Skeletal muscle cell (primary cell): ENCODE measurements at places on chromosomes 5 and 9.
A peak's percentile ranks its signal among the peaks of the same experiment; 100 is the strongest.

GRCh38 chr5:58871648-58872242, 288.9 kb downstream of the RAB3C start:
- no peak for DNase-seq

GRCh38 chr5:61619777-61620518, 287.9 kb downstream of the ZSWIM6 start:
- DNase-seq: no peak

- no peak for DNase-seq
These were observed 879.8 kb upstream of the DMAC1 start for GRCh38 chr9:8679371-8679822.

GRCh38 chr5:116652903-116653302, 78.3 kb upstream of the SEMA6A start:
- DNase-seq: peak; percentile 63

DNA sequence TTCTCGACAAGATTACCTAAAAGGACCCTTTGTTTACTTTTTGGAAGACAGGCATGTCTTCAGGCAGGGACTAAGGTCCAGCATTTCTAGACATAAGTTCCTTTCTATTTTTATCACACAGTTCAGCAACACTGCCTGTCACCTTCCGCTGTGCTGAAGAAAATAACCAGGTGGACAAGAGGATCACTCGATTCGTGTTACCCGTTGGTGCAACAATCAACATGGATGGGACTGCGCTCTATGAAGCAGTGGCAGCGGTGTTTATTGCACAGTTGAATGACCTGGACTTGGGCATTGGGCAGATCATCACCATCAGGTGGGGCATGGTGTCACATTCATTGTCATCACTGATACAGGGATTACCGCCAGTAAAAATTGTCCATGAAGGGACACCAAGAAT, 85.6 kb upstream of the PLPP6 start:
- DNase-seq: no peak

DNA sequence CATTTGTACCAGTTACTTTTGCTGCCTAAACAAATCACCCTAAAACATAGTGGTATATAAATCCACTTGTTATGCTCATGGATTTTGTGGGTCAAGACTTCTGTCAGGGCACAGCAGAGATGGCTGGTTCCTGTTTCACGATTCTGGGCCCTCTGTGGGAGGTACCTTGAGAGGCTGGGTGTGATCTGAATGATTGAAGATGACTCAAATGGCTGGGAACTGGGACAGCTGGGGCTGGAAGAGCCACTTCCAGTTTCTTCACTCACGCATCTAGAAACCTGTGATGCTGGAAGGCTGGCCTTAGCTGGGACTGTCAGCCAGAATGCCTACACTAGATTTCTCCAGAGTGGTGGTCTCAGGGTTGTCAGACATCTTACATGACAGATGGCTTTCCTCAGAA, 88.1 kb downstream of the KIF4B start:
- no peak for DNase-seq

- DNase-seq: no peak
These were observed 50.2 kb upstream of the DAB2IP start for GRCh38 chr9:121601194-121601593.

DNA sequence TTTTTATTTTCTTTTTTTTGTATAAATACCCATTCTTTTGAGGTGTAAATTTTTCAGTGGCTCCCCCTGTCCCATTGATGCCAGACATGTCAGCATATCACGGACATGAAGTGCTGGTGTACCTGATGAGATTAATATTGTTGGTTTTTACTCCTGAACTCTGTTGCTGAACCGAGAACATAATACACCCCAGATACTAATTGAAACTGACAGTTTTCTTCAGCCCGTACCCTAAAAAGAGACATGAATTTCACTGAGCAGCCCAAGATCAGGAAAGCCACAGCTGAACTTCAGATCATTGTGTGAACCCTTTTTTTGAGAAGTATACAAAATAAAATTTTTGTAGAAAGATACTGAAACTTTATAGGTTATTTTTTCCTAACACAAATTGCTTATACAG, 75.7 kb downstream of the PRDM9 start:
- DNase-seq: no peak

- no peak for DNase-seq
These were observed 71.5 kb downstream of the SEMA5A start for GRCh38 chr5:9474219-9475002.

- DNase-seq: no peak
These were observed 26.1 kb upstream of the GLIPR2 start for GRCh38 chr9:36110434-36110833.

DNA sequence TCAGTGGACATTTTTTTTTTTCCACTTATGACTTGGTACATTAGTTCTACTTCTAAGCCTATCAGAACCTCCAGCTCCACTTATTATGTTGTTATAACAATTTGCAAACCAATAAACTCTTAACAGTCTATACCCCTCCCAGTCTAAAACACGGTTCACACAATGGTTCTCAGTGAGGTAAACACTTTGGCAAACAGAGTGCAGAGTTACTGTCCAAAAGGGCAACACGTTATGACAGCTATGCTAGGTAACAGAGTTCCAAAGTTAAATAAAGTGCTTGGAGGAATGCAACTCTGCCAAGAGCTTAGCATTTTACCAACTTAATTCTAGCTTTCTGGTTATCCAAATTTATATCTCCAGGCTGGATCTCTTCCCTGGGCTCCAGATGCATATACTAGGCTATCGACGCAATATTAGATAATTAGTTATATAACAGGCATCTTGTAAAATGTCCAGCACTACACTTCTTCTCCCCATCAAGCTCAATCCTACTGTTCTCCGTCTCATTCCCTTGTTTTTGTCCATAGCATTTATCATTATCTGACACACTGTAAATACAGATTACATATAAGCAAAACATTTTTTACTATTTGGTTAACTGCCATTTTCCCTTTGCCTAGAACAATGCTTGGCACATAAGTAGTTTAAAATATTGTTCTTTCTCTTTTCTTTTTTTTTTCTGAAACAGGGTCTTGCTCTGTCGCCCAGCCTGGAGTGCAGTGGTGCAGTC, 14.3 kb downstream of the FNBP1 start:
- no peak for DNase-seq

DNA sequence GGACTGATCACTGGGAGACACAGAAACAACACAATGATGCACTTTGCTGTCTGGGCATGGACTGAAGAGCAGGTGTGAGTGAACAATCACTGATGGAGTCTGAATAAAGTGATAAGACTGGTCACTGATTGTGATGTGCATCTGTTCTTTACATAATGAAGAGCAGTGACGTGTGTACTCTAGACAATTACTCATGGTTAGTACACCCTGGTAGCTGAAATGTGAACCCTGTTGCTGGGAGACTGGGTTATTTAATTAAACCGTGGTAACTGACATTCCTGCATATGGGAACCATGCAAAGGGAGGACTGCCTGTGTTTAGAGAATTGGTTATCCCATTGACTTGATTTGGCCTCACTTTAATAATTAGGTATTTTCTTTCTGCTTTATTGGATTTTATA, 202.9 kb downstream of the NR2F1-AS1 start:
- DNase-seq: peak; percentile 59

GRCh38 chr9:135908093-135908753, 877 bp upstream of the CAMSAP1 start:
- DNase-seq: no peak

DNA sequence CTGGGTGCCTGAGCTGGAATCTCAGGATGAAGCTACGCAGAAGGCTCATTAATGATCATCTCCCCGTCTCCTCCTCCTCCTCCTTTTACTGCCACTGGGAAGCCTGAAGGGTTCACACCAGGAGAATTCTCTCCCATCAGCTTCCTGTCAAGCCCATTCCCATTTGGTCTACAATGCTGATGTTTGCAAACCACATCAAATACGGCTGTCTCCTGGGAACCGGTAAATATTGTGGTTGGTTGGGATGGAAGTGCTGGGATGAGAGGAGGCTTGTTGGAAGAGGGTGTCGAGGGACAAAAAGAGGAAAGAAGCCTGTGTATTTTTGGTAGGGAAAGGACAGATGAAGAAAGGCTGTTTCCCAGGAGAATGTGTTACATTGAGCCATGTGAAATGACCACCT, 13.2 kb upstream of the S1PR3 start:
- DNase-seq: no peak

DNA sequence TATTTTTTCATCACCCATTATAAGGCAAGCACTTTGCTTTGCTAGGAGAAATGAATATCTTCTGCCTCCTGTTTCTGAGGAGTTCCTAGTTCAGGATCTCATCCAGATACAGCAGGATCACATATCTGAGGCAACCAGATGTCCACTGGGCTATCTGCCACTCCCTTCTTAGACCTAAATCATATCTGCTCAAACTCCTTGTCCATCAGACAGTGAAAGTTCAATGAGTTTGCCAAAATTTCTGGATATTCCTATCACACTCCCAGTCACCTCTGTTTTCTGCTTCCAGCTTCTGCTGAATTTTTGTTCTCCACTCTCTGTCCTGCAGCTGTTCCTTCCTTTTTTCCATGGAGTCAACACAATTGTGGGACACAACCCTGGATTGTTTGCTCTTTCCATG, 54.2 kb upstream of the BASP1 start:
- no peak for DNase-seq

GRCh38 chr9:115016344-115016743, 86.0 kb upstream of the TNFSF8 start:
- no peak for DNase-seq

- no peak for DNase-seq
These were observed 1495.6 kb upstream of the CDH6 start for GRCh38 chr5:29697785-29698414.

DNA sequence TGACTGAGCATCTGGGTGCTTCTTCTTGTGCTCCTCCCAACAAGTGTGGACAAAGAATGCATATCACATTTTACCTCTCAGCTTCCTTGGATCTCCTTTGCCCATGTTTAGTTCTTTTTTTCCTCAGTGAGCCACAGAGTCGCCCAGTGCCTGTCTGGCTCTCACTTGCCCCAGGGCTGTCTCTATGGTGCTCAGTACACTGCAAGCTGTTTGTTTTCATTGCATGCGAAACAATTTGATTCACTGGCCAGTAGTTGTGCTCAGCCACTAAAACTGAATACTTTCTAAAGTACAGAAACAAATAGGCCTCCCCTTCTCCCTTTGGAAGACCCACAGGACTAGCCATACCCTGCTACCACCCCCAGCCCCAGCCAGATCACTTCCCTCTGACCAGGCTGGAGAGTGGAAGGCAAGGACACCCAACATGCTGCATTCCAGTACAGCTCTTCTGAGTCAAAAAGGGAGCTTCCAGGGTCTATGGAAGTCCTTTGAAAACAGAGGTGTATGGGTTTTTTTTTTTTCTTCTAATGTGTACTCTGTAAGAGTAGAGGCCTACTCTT, 3.8 kb downstream of the LHFPL2 start:
- no peak for DNase-seq

GRCh38 chr5:14712666-14713065, 48.1 kb downstream of the OTULIN start:
- DNase-seq: no peak

- DNase-seq: no peak
These were observed 24.5 kb upstream of the APC start for GRCh38 chr5:112713206-112713605.

- DNase-seq: peak; percentile 41
These were observed 103.0 kb upstream of the ERCC6L2 start for GRCh38 chr9:95772320-95773052.

- DNase-seq: no peak
These were observed 9.4 kb downstream of the SCGB3A2 start for GRCh38 chr5:147887930-147888329.

GRCh38 chr9:108694170-108694569, 161.6 kb downstream of the ACTL7B start:
- no peak for DNase-seq

DNA sequence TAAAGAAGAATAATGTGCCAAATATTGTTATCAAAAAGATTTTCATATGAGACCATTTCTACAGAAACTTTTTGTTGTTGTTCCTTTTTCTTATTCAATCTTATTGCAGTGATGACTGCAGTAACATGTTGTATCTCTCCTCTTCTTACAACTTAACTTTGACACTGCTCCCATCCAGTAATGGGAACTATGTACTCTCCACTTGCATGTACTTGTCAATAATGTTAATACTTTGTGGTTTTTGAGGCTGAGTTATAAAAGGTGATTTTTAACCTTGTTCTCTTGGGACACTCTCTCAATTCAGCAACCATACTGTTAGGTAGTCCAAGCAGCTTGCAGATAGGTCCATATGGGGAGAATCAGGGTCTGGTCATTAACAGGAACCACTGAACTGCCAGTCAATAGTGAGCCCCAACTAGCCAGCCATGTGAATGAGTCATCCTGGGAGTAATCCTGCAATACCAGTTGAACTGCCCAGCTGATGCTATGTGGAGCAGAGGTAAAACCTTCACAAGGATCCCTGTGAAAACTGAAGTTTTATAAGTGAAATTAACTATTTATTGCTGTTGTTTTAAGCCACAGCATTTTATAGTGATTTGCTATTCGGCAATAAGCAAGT, 199.6 kb upstream of the DAB2 start:
- DNase-seq: no peak

GRCh38 chr9:114146735-114147134, 8.6 kb upstream of the COL27A1 start:
- DNase-seq: no peak

DNA sequence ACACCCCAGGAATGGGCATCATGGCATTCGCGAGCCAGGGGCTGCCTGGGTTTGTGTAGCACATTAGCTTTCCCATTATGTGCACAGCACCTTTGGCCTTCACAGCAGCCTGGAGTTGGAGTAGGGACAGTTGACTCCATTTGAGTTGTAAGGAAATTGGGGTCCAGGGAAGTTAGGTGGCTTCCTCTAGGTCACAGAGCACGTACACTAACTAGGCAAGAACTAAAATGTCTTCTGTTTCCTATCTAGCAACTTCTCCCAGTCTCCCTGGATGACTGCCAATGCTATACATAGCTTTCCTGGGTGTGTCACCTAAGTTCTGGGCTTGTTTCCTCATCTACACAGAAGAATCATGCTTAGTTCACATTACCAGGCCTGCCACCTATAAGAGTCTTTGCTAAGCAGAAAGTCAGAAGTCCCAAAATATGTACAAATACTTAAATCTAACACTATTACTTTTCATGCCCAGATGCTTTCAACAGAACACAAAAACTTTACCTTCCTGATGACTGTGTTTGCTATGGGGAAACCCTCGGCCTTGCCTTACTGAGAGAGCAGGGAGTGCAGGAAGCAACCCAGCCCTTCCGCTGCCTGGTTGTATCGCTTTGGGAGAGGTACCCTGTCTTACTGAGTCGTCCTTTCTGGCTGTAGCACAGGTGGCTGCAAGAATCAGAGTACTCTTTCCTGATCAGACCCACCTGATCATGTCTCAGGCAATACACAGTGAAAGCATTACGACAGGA, 12.0 kb downstream of the MACROH2A1 start:
- DNase-seq: peak; percentile 85

- no peak for DNase-seq
These were observed 66.7 kb downstream of the IL6ST start for GRCh38 chr5:55927861-55928655.

- DNase-seq: no peak
These were observed 18.2 kb downstream of the PPP2R2B start for GRCh38 chr5:146860213-146860893.

GRCh38 chr9:79264511-79265355, 307.0 kb upstream of the TLE4 start:
- DNase-seq: no peak

GRCh38 chr5:137395011-137395755, 103.9 kb downstream of the SPOCK1 start:
- DNase-seq: no peak
